ENCODE measurements at places on chromosomes 5 and 9.

DNA sequence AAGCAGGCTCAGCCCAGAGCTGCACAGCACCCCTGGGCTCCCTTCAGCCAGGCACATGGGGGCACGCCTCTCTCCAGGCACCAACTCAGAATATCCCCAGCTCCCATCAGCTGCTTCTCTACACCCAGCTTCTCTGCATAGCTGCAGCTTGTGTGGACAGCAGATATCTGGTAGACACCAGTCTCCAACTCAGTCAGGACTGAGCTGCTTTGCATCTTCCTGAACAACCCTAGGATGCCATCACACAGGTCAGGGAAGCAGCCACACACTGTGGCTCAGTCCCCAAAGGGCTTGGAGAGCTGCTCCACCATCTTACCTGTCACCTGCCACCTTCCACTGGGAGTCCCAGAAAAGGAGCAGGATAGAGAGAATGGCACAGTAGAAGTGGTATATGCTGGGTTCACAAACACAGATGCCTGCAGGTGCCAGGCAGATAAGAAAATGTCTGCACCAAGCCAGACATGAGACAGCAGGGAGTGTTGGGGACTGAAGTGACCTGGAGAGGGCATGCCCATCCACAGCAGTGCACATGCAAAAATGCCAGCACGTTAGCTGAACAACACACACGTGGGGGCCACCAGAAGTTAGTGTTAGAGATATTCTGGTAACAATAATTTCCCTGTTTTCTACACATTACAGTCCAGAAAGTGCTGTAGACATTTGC lies 42.0 kb downstream of the THBS4 start:
- DNase-seq = no peak

GRCh38 chr5:93793159-93793781 lies 51.9 kb upstream of the POU5F2 start:
- DNase-seq = no peak

DNA sequence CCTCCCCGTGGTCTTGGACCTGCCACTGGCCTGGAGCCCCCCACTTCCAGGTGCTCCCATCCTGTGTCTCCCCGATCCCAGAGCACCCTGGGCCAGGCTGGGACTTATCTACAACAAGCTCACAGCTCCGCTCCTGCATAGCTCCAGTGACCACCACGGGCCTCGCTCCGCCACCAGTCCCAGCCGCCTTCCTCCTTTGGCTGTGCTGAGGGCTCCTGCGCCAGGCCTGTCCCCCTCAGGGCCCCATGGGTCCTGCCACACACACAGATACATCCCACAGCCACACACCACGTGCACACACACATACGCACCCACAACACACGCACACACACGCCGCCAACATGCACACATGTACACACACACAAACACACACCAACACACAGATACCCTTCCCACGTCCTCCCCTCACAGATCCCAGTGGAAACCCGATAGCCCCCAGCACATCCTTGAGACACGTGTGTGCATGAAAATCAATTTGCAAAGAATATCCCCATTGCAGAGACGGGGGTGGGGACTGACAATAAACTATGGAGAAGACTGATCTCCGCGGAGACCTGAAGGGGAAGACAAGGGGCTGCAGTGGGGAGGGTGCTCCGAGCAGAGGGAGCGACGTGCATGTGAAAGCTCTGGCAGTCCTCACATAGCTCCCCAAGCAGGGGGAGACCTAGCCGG lies 18.5 kb upstream of the LAMC3 start:
- DNase-seq = no peak

DNA sequence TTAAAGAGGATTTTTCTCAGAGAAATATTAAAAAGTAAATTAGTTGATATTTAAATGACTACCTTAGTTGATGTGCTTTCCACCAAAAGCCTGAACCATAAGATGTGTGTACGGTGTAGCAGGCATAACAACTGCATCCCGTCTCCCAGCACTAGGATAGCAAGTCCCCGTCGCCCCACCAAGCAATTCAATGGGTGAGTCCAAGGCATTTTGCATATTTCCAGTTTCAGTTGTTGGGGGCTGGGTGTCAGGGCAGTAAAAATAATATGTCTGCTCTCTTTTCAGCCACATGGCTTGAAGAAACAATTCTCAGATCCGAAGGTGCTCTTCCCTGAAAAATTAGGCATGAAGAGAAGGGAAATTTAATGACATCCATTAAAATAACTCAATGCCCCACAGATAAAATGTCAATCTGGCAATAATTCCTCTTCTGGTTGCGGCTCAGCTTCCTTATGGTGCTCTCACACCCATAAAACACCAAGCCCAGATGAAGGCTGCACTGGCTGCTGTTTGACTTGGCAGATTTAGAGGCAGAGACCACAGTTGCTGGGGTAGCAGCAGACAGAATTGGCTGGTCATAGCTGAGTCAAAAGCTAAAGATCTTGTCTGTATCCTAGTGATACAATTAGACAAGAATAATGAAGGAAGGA lies 124.4 kb upstream of the ADCY2 start:
- DNase-seq = no peak

- DNase-seq = no peak
Measured at GRCh38 chr9:130186051-130186450, 13.8 kb downstream of the NCS1 start.

- no peak for DNase-seq
Measured at GRCh38 chr5:91011029-91011428, 372.1 kb downstream of the ARRDC3 start.

DNA sequence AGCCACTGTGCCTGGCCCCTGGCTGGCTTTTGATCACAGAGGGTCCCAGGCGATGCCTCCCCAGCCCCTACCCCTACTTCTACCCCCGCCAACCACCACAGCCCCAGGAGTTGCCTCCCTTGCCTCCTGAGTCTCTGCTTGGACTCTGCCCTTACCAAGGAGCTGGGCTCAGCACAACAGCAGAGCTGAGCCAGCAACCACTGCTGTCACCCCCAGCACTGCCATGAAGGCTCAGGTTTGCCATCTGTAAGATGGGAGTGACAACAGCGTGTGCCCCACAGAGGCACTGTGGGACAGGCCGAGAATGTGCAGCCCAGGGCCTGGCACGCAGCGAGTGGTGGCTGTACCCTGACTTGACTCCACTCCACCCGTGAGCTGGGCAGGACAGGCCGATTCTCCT lies 63.1 kb upstream of the ASS1 start:
- DNase-seq = no peak

GRCh38 chr9:21505425-21506179 lies 23.5 kb upstream of the IFNE start:
- DNase-seq = no peak

DNA sequence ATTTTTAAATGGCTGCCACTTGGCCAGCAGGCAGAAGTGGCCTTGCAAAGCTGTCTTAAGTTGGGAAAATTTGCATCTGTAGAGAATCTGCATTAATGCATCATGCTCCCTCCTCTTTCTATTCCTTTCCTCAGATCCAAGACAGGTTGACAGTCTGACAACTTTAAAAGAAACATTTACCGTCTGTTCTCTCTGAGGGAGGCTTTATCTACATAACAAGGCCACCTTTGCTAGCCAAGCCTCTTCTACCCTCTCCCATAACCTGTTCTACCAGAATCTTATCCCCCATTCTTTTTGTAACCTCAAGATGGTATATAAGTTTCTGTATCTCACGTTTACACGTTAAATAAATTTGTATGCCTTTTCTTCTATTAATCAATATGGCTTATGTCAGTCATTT lies 271.9 kb downstream of the OSTF1 start:
- no peak for DNase-seq

DNA sequence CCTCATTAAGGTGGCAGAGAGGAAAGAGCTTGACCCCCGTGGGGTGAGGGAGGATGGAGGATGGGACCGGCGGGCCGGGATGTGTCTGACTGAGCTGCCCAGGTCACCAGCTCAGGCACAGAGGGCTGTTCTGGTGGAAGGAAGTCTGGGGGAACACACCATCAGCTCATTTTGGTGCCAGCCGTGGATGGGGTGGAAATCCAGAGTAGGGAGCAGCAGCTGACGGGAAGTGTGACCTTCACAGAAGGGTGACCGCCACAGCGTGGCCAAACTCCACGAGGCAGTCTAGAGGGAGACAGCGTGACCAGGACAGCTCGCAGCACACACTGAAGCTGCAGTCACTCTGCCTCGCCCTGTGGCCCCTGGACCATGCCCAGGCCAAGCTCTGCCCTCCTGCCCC lies 45.3 kb upstream of the PHYKPL start:
- no peak for DNase-seq

DNA sequence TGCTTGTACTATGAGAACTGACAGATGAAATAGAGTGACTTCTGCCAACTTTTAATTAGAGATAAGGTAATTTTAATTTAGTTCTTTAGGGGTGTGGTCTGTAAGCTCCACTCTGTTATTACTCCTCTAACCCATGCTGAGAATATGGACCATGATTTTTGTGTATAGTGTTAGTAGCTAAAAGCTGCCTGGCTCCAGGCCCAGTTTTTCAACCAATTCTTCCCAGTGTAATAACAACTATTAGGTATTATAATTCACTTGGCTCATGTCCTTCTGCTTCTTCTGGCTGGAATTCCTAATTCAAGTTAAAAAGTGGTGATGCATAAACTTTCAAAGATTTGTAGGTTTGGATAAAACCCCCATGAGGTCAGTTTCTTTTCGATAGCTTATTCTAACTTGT lies 216.3 kb downstream of the ISL1 start:
- no peak for DNase-seq

- DNase-seq = no peak
Measured at GRCh38 chr9:116286297-116286696, 132.7 kb downstream of the PAPPA start.

DNA sequence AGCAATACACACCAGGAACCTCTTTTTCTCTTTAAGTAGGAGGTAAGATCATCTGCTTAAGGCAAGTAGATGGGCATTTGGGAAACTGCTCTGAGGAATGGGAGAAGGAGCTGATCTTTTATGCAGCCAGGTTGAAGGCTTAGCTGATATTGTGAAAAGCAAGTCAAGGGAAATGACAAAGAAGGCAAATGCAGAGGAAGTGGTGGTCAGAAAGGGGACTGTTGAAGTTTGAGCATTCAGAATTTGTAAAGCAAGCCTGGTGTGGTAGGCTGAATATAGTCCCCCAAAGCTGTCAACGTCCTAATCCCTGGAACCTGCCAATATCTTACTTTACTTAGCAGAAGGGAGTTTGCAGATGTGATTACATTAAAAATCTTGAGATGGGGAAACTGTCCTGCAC lies 128.9 kb downstream of the ADAMTS12 start:
- no peak for DNase-seq

- no peak for DNase-seq
Measured at GRCh38 chr5:155088811-155089210, 75.3 kb downstream of the KIF4B start.

GRCh38 chr9:134548618-134549017 lies 93.0 kb upstream of the COL5A1 start:
- DNase-seq = no peak

DNA sequence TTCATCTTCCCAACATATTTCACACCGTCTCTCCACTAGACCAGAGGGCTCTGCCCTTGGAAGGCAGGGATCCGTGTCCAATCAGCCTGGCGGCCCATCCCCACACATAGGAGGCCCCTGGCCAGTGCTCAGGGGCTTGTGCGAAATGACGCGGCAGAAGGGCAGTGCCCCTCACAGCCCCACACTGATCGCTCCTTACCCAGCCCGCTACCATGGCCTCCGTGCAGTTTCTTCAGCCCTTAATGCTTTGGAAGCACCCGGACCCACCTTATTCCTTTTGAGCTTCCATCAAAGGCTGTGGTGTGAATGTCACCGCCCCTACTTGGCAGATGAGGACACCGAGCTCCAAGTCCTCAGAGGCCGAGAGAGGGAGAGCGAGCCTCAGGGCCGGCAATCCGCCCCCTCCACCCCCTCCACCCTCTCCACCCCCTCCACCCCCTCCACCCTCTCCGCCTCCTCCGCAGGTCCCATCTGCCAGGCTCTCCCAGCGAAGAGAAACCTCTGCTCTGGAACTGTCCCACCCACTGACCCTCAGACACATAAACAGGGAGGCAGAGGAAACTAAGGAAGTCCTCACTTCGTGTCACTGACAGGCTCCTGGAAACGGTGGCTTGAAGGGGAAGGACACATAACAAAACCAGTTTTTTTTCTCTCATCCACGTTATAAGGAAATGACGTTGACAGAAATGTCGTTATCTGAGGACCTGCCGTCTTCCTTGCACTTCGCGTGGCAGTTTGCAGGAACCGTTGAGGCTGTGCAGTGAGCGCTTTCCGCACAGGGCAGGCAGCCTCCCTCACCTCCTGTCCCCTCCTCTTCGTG lies 13.9 kb downstream of the QSOX2 start:
- DNase-seq = no peak

DNA sequence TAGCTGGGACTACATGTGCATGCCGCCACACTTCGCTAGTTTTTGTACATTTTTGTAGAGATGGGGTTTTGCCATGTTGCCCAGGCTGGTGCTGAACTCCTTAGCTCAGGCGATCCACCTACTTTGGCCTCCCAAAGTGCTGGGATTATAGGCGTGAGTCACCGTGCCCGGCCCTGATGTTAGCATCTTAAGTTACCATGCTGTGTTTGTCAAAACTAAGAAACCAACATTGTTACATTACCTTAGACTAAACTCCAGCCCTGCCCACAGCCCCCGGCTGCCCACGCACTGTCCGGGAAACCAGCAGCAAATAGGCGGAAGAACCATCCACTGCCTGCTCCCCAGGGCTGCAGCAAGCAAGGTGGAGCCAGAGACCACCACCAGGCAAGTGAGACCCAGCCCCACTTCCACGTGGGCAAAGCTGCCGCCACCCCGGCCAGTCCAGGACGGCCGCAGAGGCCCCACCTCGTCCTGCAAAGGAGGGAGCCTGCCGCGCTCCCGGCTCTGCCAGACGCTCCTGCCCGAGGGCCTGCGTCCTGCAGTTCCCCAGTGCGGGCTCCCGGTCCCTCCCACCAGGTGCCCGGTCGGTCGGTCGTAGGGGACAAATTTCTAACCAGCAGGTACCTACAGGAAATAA lies 35.7 kb upstream of the TXN start:
- no peak for DNase-seq

- no peak for DNase-seq
Measured at GRCh38 chr9:134127065-134127580, 8.8 kb upstream of the WDR5 start.

- no peak for DNase-seq
Measured at GRCh38 chr5:172939071-172939470, 20.2 kb upstream of the RPL26L1 start.

GRCh38 chr5:59624898-59625297 lies 268.6 kb downstream of the PDE4D start:
- no peak for DNase-seq

DNA sequence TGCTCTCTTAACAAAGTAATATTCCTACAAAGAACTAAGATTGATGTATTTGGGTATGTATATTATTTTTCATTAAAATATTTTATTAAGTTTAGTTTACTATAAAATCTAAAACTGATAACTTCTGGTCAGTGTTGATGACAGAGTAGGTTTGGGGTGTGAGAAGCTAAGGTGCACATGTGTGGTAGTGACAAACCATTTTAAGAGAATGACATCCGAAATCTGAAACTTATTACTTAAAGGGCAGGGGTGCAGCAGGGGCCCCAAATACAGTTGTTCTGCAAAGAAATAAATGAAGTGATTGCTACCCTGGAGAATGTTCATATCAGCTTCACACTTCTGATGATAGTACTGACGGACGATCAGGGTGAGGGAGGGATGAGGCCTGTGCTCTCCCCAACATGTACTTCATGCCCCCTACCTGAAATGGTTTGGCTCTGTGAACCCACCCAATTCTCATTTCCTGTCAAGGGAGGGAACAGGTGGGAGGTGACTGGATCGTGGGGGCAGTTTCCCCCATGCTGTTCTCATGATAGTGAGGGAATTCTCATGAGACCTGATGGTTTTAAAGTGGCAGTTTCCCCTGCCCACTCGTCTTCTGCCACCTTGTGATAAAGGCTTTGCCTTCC lies 125.3 kb upstream of the RFX3 start:
- no peak for DNase-seq

Data from effector memory CD8-positive, alpha-beta T cell (primary cell).